ENCODE measurements at places on chromosomes 12 and 14. TPM values are rescaled to one million over a fixed set of nuclear protein-coding genes. Genes with fewer than 3 reads are reported as not detected.
A peak's percentile ranks its signal among the peaks of the same experiment; 100 is the strongest.

The LALBA gene
- not detected for total RNA-seq

The RNASE3 gene
- not detected for total RNA-seq

DNA sequence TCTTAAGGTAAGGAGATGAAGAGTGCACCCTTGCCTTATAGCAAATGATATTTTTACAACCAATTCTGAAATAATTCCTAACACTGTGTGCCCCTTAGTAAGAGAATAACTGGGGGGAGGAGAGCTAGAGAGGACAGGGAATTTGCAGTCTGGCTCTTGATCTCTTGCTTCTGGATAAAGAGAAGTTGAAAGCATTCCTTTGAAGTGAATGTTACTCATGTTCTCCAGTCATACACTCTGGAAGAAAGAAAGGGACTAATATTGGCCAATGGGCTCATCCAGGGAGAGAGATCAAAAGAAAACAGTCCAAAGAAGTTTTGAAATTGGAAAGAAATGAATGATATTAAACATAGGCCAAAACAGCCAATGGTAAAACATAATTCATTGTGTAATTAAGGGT is 25.3 kb downstream of the C12orf75 start:
- no peak for DNase-seq
- peaks cover 27% of the 10 kb centered on the region for H3K4me1 ChIP-seq
- H3K27me3 ChIP-seq: peaks cover 5% of the 10 kb centered on the region
- peaks cover 3% of the 10 kb centered on the region for H3K36me3 ChIP-seq
- no peak overlapping the region for H3K4me3 ChIP-seq

GRCh38 chr12:38456537-38457120 is 140.1 kb downstream of the ALG10B start:
- DNase-seq: no peak
- no peak overlapping the region for H3K4me3 ChIP-seq
- no peak overlapping the region for H3K27ac ChIP-seq
- no peaks in the 10 kb centered on the region for H3K36me3 ChIP-seq

The KCNH3 gene
- 0.44 TPM for total RNA-seq

The DACT1 gene
- total RNA-seq: 20.2 TPM

- no peak for DNase-seq
- H3K27me3 ChIP-seq: no peaks in the 10 kb centered on the region
- no peak overlapping the region for H3K4me3 ChIP-seq
- no peak overlapping the region for H3K27ac ChIP-seq
- H3K36me3 ChIP-seq: peaks cover 12% of the 10 kb centered on the region
- H3K4me1 ChIP-seq: peaks cover 78% of the 10 kb centered on the region
These were observed 8.2 kb downstream of the SOCS2 start for GRCh38 chr12:93580682-93581081.

GRCh38 chr12:90331262-90331661 is 622.6 kb upstream of the ATP2B1 start:
- H3K4me1 ChIP-seq: peaks cover under 1% of the 10 kb centered on the region
- H3K36me3 ChIP-seq: no peaks in the 10 kb centered on the region
- H3K27me3 ChIP-seq: peaks cover 17% of the 10 kb centered on the region
- H3K27ac ChIP-seq: no peak overlapping the region

The POTEM gene
- total RNA-seq: not detected

The DIO2 gene
- total RNA-seq: 0.04 TPM

GRCh38 chr14:61965030-61965745 is 203.0 kb downstream of the SNAPC1 start:
- H3K27ac ChIP-seq: no peak overlapping the region
- H3K27me3 ChIP-seq: no peaks in the 10 kb centered on the region
- peaks cover 19% of the 10 kb centered on the region for H3K4me1 ChIP-seq
- no peaks in the 10 kb centered on the region for H3K36me3 ChIP-seq
- DNase-seq: no peak

DNA sequence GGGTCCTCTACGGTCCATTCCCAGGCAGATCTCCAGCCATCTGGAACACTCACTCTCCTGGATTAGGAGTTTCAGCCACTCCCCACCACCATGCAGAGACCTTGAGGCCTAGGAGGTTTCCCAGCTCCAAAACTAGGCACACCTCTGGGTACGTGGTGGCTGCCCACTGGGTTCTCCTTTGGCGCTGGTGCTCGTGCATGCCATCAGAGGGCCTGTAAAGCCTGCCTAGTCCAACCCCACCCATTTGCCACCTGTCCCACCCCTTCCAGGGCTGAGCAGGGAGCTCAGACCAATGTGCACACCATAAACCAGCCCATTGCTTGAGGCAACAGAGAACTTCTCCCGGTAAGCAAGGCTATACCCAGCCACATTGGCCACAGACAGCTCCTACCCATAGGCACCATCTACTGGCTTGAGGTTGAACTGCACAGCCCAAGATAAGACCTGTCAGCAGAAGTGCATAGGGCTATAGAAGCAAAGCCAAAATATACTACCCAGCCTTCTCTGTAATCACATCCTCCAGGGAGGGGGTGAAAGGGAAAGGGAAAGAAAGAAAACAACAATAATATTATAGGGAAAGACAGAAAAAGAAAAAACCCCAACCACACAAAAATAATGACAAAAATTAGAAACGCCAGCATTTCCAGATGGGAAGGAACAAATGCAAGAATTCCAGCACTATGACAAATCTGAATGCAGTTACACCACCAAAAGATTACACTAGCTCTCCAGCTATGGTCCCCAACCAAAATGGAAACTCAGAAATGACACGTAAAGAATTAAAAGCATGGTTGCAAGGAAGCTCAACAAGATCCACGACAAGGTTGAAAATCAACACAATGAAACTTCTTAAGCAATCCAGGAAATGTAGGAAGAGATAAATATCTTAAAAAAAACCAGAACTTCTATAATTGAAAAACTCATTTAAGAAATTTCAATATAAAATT is 111.9 kb upstream of the CCDC175 start:
- H3K27me3 ChIP-seq: no peaks in the 10 kb centered on the region
- H3K27ac ChIP-seq: no peak overlapping the region
- peak; percentile 76 for DNase-seq
- H3K4me1 ChIP-seq: peaks cover 3% of the 10 kb centered on the region

The PTPN21 gene
- total RNA-seq: 9.4 TPM

DNA sequence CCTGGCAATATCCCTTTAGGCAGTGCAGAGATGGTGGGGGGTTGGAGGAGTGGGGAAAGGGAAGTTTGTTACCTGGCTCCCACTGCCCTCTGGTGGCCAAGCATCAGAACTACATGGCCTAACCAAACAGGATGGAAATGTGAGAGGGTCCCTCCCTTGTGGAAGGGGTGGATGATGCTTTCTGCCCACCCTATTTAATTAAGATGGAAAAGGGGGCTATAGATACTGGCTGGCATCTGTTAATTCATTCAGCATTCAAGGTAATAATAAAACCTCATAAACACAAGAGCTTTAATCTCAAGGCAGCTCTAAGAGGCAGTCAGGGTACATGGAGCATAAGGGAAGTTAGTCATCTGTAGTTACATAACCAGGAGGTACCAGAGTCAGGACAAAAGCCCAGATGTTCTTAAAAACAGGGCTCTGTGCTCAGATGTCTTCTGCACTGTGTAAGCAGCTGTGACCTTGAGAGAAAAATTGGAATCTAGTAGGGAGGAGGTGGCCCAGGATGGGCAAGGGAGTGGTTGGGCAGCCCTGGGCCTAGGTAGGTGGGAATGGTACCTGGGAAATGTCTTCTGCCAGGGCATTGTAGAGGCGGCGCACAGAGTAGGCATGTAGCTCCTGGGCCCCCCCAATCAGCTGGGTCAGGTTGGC is 4.6 kb downstream of the AP1G2 start:
- peaks cover 33% of the 10 kb centered on the region for H3K36me3 ChIP-seq
- H3K4me1 ChIP-seq: peaks cover 36% of the 10 kb centered on the region
- H3K27me3 ChIP-seq: no peaks in the 10 kb centered on the region
- H3K27ac ChIP-seq: no peak overlapping the region
- DNase-seq: peak; percentile 86
- H3K4me3 ChIP-seq: no peak overlapping the region

GRCh38 chr14:69818758-69819191 is 21.7 kb upstream of the SLC10A1 start:
- no peak overlapping the region for H3K4me3 ChIP-seq
- peak; percentile 60 for DNase-seq
- H3K36me3 ChIP-seq: no peaks in the 10 kb centered on the region
- H3K4me1 ChIP-seq: peaks cover 2% of the 10 kb centered on the region
- H3K27me3 ChIP-seq: no peaks in the 10 kb centered on the region

- DNase-seq: no peak
- H3K4me3 ChIP-seq: no peak overlapping the region
- no peaks in the 10 kb centered on the region for H3K27me3 ChIP-seq
- H3K4me1 ChIP-seq: peaks cover 65% of the 10 kb centered on the region
- H3K36me3 ChIP-seq: peaks cover 11% of the 10 kb centered on the region
These were observed 73.9 kb downstream of the SLC2A13 start for GRCh38 chr12:40031965-40032364.

GRCh38 chr12:130401703-130402102 is 64.0 kb downstream of the PIWIL1 start:
- H3K27me3 ChIP-seq: no peaks in the 10 kb centered on the region
- H3K36me3 ChIP-seq: no peaks in the 10 kb centered on the region
- H3K4me1 ChIP-seq: peaks cover 7% of the 10 kb centered on the region
- DNase-seq: no peak
- H3K27ac ChIP-seq: no peak overlapping the region
- H3K4me3 ChIP-seq: no peak overlapping the region

DNA sequence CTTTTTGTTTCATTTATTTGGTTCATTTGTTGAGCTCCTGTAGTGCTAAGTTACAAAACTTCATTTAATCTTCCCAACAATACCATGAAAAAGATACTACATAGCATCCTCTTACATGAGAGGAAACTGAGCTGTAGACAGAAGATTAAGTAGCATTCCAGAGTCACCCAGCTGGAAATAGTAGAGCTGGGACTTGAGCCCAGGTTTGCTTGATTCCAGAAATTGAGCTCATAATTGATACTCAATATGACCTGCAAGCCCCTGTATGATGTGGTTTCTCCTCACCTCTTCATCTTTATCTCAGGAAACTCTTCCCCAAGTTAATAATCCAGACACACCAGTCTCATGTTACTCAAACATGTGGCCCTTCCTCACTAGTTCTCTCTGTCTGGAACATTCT is 87.0 kb upstream of the DAAM1 start:
- H3K36me3 ChIP-seq: no peaks in the 10 kb centered on the region
- no peaks in the 10 kb centered on the region for H3K27me3 ChIP-seq
- H3K4me1 ChIP-seq: no peaks in the 10 kb centered on the region
- DNase-seq: no peak
- H3K4me3 ChIP-seq: no peak overlapping the region
- H3K27ac ChIP-seq: no peak overlapping the region

- H3K27ac ChIP-seq: no peak within 1 kb of the TSS
- H3K4me3 ChIP-seq: peak within 1 kb of the TSS; percentile 84
- peak; percentile 61 for DNase-seq
- H3K36me3 ChIP-seq: no peaks in the 10 kb centered on the region
- H3K27me3 ChIP-seq: peaks cover 84% of the 10 kb centered on the region
These were observed at the start of gene KCNK13 for GRCh38 chr14:90061685-90062126. Gene KCNK13, plus strand, starts transcription at chr14:90061994. Its CDS starts 212 bp downstream, at chr14:90062206.

GRCh38 chr12:111175396-111176094 is 193.3 kb downstream of the PHETA1 start:
- H3K36me3 ChIP-seq: no peaks in the 10 kb centered on the region
- H3K4me1 ChIP-seq: peaks cover 4% of the 10 kb centered on the region
- no peaks in the 10 kb centered on the region for H3K27me3 ChIP-seq
- no peak overlapping the region for H3K27ac ChIP-seq
- DNase-seq: no peak

The LMNTD1 gene
- not detected for total RNA-seq

The NRIP2 gene
- total RNA-seq: not detected

GRCh38 chr12:32296567-32296966 is 102.8 kb upstream of the FGD4 start:
- H3K27me3 ChIP-seq: no peaks in the 10 kb centered on the region
- DNase-seq: no peak
- H3K27ac ChIP-seq: peak overlapping the region; percentile 60
- no peaks in the 10 kb centered on the region for H3K4me1 ChIP-seq

- no peaks in the 10 kb centered on the region for H3K36me3 ChIP-seq
- no peaks in the 10 kb centered on the region for H3K27me3 ChIP-seq
- DNase-seq: no peak
- no peak overlapping the region for H3K4me3 ChIP-seq
- no peak overlapping the region for H3K27ac ChIP-seq
These were observed 10.1 kb upstream of the DCAF4 start for GRCh38 chr14:72916174-72916573.

GRCh38 chr12:131867891-131868675 is 26.3 kb upstream of the ULK1 start:
- H3K4me3 ChIP-seq: no peak overlapping the region
- H3K27ac ChIP-seq: no peak overlapping the region
- DNase-seq: no peak
- H3K27me3 ChIP-seq: no peaks in the 10 kb centered on the region

DNA sequence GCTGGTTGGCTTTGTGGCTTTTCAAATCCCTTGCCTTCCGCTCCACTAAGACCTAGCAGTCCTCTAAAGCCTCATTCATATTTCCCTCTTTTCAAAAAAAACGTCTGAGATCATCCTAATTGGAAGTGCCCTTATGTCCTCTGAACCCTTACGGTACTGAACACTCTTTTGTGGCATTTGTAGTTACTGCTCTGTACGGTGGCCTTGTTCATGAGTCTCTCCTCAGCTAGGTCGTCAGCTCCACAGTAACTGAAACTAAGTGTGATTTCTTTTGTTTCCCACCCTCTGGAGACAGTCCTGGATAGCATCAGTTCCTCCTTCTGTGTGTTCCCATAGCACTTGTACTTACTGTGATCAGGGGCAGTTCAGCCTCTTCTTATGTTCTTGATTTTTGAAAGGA is 49.7 kb downstream of the DAAM1 start:
- no peaks in the 10 kb centered on the region for H3K27me3 ChIP-seq
- no peak overlapping the region for H3K4me3 ChIP-seq
- no peaks in the 10 kb centered on the region for H3K36me3 ChIP-seq
- 0 out of 2 replicates have a peak overlapping the region, but pooled peaks have one; percentile 6 for H3K27ac ChIP-seq
- H3K4me1 ChIP-seq: peaks cover 30% of the 10 kb centered on the region
- no peak for DNase-seq

The MMP19 gene
- total RNA-seq: 1.6 TPM

- no peak overlapping the region for H3K4me3 ChIP-seq
- no peak overlapping the region for H3K27ac ChIP-seq
- no peaks in the 10 kb centered on the region for H3K27me3 ChIP-seq
- H3K36me3 ChIP-seq: no peaks in the 10 kb centered on the region
These were observed 243.7 kb downstream of the AKAP6 start for GRCh38 chr14:32572867-32573150.

DNA sequence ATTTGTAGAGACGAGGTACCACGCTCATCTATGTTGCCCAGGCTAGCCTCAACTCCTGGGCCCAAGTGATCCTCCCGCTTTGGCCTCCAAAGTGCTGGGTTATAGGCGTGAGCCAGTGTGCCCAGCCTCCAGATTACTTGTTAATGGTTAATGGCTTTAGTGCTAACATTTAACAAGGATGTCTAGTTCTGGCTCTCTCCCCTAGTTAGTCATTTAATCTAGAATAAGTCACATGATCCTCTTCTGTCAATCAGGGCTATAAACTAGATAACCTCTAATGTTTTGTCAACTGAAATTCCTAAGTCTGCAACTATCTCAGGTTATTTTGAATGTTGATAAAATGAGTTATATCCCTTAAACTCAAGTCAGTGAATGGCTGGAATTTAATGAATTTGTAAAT is 15.7 kb downstream of the ACTR6 start:
- H3K4me3 ChIP-seq: no peak overlapping the region
- no peak overlapping the region for H3K27ac ChIP-seq
- H3K4me1 ChIP-seq: no peaks in the 10 kb centered on the region
- H3K36me3 ChIP-seq: peaks cover 29% of the 10 kb centered on the region
- H3K27me3 ChIP-seq: no peaks in the 10 kb centered on the region
- DNase-seq: no peak

- H3K27me3 ChIP-seq: no peaks in the 10 kb centered on the region
- peaks cover 18% of the 10 kb centered on the region for H3K4me1 ChIP-seq
- no peak for DNase-seq
- no peaks in the 10 kb centered on the region for H3K36me3 ChIP-seq
- no peak overlapping the region for H3K27ac ChIP-seq
These were observed 159.8 kb downstream of the CACNA1C start for GRCh38 chr12:2212537-2212936.

The KCNA1 gene
- 0.11 TPM for total RNA-seq

All from WTC11 (cell line).